ENCODE measurements at places on chromosomes 16 and 17.
A peak's percentile ranks its signal among the peaks of the same experiment; 100 is the strongest.

DNA sequence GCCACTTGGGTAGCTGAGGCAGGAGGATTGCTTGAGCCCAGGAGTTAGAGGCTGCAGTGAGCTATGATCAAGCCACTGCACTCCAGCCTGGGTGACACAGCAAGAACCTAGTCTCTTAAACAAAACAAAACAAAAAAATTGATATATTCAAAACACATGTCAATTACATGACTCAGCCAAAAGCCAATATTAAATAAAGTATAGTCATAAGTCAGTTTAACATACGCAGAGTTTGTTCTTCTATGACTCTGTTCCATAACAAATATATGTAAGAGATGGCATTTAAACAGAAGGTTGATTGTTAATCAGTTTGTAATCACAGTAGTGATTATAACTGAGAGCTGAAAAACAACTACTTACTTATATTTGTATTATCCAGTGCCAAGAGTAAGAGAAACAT, 106.5 kb downstream of the CDH8 start:
- no peak for DNase-seq

DNA sequence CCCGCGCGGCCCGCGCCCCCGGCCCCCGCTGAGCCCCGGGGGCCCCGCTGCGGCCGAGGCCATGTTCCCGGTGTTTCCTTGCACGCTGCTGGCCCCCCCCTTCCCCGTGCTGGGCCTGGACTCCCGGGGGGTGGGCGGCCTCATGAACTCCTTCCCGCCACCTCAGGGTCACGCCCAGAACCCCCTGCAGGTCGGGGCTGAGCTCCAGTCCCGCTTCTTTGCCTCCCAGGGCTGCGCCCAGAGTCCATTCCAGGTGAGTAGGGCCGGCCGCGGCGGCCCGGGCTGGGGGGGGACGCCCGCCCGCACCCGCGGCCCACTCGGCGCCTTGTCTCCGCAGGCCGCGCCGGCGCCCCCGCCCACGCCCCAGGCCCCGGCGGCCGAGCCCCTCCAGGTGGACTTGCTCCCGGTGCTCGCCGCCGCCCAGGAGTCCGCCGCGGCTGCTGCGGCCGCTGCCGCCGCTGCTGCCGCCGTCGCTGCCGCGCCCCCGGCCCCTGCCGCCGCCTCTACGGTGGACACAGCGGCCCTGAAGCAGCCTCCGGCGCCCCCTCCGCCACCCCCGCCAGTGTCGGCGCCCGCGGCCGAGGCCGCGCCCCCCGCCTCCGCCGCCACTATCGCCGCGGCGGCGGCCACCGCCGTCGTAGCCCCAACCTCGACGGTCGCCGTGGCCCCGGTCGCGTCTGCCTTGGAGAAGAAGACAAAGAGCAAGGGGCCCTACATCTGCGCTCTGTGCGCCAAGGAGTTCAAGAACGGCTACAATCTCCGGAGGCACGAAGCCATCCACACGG, 504 bp downstream of the MAZ start:
- peak; percentile 80 for DNase-seq

DNA sequence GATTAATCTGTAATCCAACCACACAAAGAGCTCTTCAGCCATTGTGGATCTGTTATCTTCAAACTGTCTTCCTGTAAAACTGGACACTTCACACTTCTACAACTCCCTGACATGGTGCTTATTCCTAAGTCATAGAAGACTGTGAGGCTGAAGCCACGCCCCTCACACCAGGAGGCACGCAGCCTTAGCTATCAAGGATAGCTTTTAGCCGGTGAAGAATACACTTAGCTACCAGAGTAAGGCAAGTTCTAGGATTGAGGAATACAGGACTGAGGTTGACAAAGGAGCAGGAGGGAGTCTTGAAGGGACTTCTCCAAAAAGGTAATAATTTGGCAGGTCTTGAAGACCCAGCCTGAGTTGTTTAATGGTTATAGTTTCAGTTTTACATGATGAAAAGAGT, 79.8 kb upstream of the GAS7 start:
- no peak for DNase-seq

GRCh38 chr17:61574542-61575351, 16.3 kb downstream of the NACA2 start:
- DNase-seq, result peak; percentile 40

DNA sequence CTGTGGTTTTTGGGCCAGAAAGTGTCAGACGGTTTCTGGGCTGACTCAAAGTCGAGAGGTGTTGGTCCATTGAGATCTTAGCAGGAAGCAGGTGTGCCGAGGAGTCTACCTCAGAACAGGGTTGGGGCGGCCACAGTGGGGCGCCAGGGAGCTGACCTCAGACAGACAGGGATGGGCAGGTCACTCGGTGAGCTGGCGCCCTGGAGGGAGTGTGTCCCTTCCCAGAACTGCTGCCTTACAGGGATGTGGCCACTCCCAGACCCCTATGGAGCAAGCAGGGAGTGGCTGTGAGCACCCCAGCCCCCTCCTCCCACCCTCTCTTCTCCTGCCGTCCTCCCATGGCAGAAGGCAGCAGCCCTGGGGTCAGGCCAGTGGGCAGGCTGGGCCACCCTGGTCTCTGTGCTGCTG, 14.0 kb upstream of the DPEP1 start:
- peak; percentile 46 for DNase-seq

DNA sequence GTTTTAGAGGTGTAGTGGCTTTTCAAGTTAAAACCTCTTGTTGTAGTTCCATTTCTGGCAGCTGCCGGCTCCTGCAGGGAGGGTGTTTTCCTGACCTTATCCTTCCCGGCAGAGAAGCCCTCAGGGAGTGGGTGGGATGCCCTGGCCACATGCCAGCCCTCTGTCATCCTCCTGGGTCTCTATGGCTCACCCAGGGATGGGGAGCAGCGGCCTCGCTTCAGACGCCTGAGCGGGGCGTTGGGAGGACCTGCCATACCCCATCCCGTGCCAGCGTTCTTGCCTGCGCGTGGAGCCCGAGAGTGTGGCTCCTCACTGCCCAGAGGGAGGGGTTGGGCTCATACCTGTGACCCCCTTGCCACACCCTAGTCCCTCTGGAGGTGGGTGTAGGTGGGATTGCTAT, 11.9 kb downstream of the KCNJ12 start:
- DNase-seq, result no peak

- DNase-seq, result no peak
These were observed 152.6 kb upstream of the CACNG5 start for GRCh38 chr17:66682283-66682682.

DNA sequence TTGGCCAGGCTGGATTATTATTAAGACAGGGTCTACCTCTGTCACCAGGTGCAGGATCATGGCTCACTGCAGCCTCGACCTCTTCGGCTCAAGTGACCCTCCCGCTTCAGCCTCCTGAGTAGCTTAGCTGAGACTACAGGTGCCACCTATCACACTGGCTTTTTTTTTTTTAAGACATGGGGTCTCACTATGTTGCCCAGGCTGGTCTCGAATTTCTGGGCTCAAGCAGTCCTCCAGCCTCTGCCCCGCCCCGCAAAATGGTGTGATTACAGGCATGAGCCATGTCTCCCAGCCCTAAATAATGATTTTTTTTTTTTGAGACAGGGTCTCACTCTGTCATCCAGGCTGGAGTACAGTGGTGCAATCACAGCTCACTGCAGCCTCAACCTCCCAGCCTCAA, 5.8 kb downstream of the OVCA2 start:
- DNase-seq, result no peak

DNA sequence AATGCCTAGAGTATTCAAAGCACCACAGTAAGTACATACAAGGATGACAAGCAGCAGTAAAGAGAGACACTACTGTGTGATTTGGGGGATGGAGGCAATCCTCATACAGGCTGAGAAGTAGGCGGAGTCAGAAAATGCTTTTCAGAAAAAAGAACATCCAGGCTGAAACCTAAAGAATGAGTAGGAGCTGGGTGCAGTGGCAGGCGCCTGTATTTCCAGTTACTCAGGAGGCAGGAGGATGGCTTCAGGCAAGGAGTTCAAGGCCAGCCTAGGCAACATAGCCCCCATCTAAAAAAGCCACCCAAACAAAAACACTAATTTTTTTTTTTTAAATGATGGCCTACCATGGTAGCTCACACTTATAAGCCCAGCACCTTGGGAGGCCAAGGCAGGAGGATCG, 10.3 kb downstream of the KANSL1 start:
- DNase-seq, result no peak

GRCh38 chr17:10754109-10754508, 24.3 kb upstream of the TMEM220 start:
- DNase-seq, result peak; percentile 12

DNA sequence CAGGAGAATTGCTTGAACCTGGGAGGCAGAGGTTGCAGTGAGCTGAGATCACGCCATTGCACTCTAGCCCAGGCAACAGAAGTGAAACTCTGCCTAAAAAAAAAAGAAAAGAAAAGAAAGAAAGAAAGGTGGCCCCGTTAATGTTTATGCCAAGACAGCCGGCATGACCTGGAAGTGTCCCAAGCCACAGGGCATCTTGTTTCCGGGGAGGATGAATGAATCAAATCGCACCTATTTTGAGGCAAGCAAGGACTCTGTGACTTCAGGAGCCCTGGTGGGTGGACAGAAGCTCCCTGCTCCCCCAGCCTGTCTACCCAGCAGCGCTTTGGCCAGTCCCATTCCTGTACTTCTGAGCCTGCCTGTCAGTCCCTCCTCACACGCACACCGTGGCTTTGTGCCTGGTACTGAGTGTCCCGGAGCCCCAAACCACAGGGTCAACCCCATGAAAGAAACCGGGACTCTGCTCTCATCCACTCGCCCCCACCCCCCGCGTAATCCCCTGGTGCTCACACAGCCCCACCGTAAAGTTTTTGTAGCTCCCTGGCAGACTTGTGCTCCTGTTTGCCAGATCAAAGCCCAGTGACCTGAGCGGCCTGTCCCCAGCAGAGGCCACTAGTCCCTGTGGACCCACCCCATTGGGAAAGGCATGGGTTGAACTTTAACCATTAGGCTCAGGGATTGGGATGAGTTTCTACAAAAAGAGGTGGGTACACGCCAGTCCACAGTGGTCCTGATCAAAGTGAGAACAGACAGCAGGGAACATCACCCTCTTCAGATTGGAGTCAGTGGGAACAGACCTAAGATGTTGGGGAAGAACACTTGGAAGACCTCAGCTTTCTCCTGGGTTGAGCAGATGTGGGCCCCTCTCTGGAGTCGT, 19.3 kb downstream of the CD2BP2 start:
- no peak for DNase-seq

DNA sequence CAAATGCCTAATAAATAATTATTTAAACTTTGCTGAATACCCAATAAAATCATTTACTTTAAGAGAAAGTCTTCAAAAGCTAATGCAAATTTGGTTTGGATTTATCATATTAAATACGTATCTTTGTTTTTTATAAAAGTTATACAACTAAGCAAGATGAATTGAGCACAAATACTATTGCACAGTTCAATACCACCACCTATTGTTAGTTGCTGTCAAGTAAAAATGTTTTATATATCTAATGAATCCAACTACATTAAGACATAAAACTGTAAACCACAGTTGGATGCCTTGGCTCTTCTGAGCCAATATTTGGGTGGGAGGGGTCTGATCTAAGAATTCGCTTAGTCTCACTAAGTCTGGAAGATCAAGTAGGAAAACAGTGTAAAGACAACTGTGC, 7.7 kb downstream of the FBXL20 start:
- peak; percentile 35 for DNase-seq

GRCh38 chr17:21028192-21028591, 14.6 kb downstream of the USP22 start:
- no peak for DNase-seq

DNA sequence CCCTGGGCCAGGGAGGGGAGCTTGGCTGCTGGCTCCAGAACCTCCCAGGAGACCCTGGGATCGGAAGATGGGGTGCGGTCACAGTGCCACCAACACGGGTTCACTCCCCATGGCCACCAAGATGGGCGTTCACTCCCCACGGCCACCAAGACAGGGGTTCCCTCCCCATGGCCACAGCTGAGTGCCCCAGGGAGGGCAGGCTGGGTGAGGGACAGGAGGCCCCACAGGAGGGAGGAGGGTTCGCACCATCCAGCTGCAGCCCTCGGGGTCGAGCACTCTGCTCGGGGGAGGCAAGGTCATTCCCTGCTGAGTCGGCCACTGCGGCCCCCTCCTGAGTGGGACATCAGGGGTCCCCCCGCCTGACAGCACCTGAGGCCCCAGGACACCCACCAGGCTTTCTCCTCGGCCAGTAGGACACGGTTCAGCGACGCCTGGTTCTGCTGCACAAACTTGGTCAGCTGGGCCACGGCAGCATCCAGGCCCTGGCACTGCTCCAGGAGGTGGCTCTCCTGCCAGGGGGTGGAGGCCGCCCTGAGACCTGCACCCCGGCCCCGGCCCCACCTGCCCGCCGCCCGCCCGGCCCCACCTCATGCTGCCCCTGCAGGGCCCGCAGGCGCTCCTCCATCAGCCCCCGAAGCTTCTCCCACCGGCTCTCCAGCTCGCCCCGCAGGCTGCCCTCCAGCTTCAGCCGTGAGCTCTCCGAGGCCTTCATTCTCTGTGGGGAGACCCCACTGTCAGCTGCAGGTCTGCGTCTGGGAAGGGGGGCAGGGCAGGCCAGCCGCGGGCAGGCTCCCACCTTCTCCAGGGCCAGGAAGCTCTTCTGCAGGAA, 5.9 kb downstream of the CCDC154 start:
- no peak for DNase-seq

DNA sequence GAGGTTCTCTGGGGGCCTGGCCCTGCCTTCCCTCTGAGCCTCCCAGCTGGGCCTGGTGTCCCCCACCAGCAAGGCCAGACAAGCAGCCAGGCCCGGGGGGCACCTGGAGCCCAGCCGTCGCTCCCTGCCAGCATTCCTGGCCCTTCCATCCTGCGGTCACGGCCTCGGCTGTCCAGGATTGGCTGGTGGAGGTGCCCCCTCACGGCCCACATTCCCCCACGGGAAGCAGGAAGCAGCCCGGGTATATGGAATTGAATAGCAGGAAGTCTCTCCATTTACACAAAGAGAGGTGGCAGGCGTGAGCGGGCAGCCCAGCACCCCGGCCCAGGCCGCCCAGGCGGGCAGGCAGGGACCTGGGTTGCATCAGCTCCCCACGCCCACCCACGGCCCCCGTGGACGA, 14.5 kb downstream of the TRAF7 start:
- no peak for DNase-seq

DNA sequence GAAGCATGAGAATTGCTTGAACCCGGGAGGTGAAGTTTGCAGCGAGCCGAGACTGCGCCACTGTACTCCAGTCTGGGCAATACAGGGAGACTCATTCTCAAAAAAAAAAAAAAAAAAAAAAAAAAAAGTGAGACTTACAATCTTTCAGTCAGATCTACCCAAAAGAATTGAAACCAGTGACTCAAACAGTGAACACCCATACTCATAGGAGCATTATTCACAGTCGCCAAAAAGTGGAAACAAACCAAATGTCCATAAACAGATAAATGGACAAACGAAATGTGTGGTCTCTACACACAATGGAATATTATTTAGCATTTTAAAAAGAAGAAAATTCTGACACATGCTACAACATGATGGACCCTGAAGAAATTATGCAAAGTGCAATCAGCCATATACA, 9.1 kb upstream of the SCNN1B start:
- no peak for DNase-seq

DNA sequence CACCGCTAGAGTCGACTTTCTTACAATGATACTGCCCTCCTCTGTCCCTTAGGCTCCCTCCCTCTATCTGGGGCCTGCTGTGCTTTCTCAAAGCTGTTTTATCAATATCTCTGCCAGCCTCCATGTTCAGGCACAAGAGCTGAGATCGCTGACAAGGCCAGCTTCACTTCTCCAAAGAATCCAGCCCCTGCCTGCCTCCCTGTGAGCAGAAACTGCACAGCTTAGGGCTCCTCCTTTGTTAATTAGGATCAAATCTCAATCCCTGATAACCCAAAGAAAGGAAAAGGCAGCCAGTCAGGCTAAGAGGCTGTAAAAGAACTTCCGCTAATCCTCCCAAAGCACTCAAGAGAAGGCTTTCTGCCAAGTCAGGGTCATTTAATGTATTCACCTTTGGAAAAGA, 616.0 kb upstream of the CDH11 start:
- DNase-seq, result no peak

- DNase-seq, result no peak
These were observed 8.3 kb upstream of the CDRT15 start for GRCh38 chr17:14245002-14245401.

- peak; percentile 61 for DNase-seq
These were observed 87.8 kb downstream of the MARCHF10 start for GRCh38 chr17:62720126-62720850.
